Astrocyte of the hippocampus (primary cell): ENCODE measurements at places on chromosomes 4 and X.

GRCh38 chr4:53767482-53767881 lies 176.2 kb upstream of the LNX1 start:
- peak; percentile 62 for DNase-seq

GRCh38 chrX:68511255-68511654 lies 12.4 kb downstream of the YIPF6 start:
- DNase-seq, result peak; percentile 59

DNA sequence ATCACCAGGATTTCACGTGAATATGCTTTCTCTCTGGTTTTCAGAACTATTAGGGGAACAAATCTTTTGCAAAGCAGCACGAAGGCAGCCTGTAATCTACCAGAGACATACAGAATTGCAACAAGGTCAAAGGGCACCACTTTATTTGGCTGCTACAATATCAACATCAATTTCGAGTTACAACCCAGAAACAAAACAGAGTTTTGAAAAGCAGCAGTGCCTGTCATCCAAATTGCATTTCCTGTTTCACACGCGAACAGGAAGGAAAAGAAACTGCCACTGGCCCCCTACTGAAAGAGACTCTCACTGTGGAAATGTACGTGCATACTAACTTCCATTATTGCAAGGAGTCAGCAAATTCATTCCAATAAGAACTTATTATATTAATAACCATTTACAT lies 17.1 kb upstream of the C1QTNF7 start:
- no peak for DNase-seq

DNA sequence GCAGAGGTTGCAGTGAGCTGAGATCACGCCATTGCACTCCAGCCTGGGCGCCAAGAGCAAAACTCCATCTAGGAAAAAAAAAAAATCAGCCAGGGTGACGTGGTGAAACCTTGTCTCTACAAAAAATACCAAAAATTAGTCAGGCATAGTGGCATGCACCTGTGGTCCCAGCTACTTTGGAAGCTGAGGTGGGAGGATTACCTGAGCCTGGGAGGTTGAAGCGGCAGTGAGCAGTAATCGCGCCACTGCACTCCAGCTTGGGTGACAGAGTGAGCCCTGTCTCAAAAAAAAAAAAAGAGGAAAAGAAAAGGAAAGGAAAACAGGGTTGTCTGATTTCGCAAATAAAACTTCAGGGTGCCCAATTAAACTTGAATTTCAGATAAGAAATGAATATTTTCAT lies 106.1 kb downstream of the RBM47 start:
- no peak for DNase-seq

GRCh38 chr4:127491571-127491970 lies 141.2 kb upstream of the INTU start:
- no peak for DNase-seq

- DNase-seq, result no peak
Observed at GRCh38 chr4:138831948-138832347, 183.6 kb upstream of the NOCT start.

- DNase-seq, result no peak
Observed at GRCh38 chrX:24859211-24859841, 156.4 kb downstream of the ARX start.

- peak; percentile 83 for DNase-seq
Observed at GRCh38 chrX:10972706-10973105, 138.4 kb upstream of the HCCS start.

DNA sequence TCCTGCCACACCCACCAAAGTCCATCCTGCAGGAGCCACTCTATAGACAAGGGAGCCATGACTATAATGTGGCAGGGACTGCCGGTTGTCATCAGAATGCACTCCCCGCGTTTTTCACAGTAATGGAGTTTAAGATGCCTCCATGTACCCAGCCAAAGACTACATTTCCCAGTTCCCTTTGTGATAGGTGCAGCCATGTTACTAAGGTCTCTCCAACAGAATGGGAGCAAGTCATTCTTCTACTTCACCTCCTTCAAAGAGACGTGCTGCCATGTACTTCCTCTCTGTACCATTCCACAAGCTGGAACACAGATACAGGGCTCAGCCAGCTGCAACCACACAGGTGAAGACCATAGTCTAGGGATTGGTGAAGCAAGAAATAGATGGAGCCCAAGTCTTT lies 126.7 kb downstream of the CORIN start:
- no peak for DNase-seq

GRCh38 chrX:104108955-104109354 lies 3.4 kb upstream of the ZCCHC18 start:
- no peak for DNase-seq

GRCh38 chr4:12110627-12111026 lies 681.9 kb upstream of the HS3ST1 start:
- no peak for DNase-seq

GRCh38 chr4:87377816-87378215 lies 13.2 kb downstream of the HSD17B11 start:
- DNase-seq, result no peak

GRCh38 chrX:53681661-53682060 lies 4.9 kb downstream of the HUWE1 start:
- DNase-seq, result peak; percentile 7
